Ecto neural progenitor cell (in vitro differentiated cells): ENCODE measurements at places on chromosomes 12 and 14.

DNA sequence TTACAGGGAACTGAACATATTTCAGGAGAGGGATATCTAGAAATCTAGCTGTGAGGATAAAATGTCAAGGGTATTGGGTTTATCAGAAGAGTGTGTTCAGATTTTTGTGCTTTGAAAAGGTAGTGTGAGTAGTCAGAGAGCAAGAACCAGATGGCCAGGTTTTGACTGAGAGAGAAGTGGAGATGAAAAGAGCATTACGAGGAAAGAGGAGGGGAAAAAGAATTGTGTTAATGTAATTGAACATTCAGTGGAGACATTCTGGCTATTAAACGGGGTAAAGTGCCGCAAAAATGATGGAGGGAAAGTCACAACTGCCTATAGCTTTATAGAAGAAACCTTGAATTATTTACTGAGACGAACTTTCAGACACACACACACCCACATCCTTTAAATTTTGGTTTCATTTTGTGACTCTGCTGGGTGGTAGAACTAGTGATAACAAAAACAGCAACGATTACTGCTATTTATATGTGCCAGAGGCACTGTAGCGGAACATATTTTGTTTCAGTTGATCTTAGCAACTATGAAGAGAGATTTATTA lies 213.6 kb downstream of the ERC1 start:
- DNase-seq: no peak

- DNase-seq: no peak
These were observed 58.0 kb upstream of the ELK3 start for GRCh38 chr12:96136161-96136560.

DNA sequence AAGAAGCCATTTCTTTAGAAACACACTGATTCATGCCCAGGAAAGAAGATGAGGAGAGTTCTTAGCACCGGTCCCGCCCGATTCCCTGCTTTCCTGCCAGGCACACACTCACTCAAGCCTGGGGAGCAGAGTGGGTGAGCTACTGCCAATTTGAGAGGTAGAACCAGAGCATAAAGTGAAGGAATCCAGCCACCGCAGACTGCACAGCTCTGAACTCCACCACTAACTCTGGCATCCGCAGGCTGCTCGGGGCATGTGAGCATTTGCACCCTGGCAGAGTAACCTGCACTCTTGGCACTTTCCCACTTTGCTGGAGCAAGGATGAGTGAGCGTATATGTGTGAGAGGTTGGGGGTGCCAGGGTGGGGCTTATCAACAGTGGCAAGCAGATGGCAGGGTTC lies 4.0 kb upstream of the SYNDIG1L start:
- peak; percentile 34 for DNase-seq

DNA sequence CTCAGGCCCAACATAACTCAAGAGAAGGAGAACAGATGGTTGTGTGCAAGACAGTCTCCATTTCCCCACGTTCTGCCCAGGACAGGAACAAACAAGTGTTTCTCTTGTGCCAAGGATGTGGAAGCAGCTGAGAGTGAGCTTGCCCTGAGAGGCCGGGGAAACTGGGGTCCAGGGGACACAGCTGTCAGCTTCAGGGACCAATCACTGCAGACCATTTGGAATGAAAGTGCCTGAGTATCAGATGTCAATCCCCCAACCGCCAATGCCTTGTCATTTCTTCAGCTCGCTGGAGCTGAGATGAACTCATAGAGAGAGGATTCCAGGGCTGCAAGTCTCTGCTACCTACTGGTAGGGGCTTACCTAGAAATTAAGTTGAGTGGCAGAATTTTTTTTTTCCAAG lies 71.9 kb upstream of the METAP2 start:
- peak; percentile 49 for DNase-seq

DNA sequence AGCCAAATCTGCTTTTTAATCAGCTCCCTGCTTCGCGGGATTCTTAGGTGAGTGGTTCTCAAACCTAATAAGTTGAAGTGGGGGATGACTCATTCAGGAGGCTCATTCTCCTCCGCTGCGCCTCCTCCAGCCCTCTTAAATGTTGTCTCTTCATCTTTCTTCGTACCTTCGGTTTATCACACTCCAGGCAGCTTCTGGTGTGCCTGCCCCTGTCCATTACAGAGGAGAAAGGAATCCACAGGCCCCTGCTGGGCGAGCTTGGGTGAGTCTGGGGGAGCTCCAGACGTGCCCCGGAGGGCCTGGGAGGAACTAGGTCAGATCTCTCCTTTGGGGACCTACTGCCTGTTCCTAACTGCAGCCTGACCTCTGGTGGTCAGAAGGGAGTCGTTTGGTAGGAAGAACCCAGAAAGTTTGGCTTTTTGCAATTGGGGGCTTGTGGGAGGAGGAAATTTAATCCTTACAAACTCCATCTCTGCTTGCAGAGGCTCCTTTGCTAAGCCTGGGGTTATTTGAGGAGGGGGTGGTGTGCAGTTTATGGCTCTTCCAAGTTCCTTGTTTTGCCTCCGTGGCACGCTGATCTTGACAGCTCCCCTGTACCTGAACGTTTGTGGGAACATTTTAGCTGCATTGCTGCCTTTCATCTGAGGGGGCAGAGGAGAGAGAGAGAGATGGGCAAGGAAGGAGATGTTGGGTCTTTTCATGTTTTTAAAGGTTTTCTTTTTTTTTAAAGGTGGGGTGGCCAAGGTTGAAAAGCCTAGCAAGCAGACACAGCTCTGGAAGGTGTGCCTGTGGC lies 84.1 kb upstream of the GNG2 start:
- peak; percentile 82 for DNase-seq

GRCh38 chr12:116418551-116418950 lies 140.6 kb upstream of the MAP1LC3B2 start:
- DNase-seq: no peak

- no peak for DNase-seq
These were observed 70.3 kb upstream of the SCN8A start for GRCh38 chr12:51520576-51521325.

DNA sequence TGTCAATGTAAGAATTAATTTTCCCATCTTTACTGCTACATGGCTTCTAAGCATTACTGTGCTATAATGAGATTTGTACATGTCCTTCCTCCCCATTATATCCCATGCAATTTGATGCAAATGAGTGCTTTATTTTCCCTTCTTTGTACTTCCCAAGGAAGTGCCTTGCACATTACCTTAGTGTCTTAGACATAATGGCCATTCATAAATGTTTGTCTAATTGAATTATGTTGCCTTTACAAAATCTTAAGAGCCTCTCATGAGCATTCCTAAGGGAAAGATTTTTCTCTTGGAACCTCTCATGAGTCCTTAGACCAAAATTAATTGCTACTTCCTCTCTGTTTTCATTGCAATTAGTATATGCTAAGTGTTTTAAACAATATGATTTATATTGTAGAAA lies 741.7 kb downstream of the RERGL start:
- DNase-seq: no peak

DNA sequence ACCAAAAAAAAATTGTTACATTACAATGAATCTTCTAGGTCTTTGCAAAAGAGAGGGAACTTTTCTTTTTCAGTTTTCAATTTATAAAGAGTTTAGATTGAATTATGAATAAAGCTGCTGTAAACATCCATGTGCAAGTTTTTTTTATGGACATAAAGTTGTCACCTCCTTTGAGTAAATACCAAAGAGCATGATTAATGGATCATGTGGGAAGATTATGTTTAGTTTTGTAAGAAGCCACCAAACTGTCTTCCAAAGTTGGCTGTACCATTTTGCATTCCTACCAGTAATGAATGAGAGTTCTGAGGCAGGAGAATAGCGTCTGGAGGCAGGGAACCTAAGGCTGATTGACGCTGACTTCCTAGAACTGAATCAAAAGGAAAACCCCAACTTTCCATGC lies 30.2 kb downstream of the LEMD3 start:
- DNase-seq: no peak

DNA sequence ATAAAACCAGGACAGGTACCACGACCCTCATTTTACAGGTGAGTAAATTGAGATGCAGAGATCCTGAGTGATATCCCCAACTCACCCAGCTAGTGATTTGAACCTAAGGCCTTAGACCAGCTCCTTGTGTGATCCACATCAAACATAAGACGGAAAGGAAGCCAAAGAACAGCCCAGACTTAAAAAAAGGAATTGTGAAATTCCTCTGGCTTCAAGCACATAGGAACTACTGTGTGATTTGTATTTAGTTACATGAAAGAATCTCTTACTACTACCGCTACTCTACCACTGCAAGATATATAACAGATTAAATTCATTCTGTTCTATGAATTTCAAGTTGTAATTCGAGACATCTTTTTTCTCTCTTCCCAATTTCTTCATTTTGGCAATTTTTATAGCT lies 10.5 kb downstream of the E2F7 start:
- no peak for DNase-seq

DNA sequence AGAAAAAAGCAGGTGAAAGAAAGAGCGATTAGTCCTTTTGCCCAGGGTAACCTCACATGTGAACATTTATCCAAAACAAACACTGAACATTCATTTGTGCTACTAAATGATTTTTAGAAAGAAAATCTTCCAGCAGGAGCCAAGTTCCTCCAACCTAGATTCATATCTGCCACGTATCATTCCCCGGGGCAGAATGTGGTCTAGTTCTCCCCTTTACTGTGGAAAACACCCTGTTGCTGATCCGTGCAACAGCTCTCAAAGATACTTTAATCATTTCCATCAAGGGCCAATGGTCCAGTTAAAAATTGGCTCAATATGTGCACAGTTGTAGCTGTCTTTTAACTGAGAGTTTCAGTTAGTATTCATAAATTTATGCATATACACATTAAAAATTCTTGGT lies 479.1 kb downstream of the ATP23 start:
- DNase-seq: no peak

DNA sequence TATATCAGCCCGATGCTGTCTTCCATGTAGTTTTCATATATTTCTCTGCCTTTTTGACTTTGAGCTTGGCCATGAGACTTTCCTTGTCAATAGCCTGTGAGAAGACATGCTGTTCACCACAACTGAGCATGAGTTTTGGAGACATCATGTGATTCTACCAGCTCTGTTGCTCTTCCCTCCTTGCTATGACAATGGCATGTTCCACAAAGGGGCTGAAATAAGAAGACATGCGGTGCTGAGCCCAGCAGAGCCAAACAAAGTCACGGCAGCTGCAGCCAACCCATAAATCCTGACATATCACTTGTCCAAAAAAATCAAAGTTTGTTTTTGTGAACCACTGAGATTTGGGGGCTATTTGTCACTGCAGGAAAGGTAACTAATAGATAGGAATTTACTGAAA lies 343.4 kb upstream of the KITLG start:
- DNase-seq: no peak

DNA sequence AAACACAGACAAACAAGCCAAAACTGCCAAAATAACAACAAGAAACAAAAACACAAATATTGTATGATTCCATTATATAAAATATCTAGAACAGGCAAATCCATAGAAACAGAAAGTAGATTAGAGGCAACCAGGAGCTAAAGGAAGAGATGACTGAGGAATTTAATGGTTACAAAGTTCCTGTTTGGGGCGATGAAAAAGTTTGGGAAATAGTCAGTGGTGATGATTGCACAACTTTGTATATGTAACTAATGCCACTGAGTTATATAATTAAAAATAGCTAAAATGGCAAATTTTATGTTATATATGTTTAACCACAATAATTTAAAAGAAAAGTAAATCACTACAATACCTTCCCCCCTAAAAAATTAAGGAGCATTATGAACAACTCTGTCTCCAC lies 24.5 kb downstream of the GNPTAB start:
- no peak for DNase-seq

DNA sequence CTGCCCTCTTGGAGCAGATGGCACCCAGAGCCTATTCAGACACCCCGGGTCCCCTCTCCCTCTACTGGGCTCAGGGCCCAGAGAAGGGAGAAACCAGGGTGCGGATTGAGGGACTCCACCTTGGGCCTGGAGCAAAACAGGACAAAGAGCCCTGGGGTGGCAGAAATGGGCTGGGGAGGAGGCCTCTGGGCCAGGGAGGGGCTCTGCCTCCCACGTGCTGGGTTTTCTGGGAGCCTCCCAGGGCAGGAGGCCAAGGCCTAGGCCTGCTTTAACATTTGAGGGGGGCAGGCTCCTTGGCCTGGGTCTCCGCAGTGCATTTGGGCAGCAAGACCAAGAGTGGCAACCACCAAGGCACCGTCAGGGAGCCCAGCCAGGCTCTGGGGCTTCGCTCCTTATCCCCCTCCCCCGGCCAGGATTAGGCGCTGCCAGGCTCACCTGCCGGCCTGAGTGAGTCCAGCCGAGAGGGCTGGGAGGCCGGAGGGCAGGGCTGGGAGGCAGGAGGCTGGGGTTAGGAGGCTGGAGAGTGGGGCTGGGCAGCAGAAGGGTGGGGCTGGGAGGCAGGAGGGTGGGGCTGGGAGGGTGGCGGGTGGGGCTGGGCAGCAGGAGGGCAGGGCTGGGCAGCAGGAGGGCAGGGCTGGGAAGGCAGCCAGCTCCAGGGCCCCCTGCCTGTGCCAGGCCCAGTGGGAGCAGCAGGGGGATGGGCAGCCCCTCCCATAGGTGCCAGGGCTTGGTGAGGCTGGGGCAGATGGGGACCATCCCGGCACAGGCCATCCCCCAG lies 101.8 kb upstream of the EIF5 start:
- DNase-seq: no peak

DNA sequence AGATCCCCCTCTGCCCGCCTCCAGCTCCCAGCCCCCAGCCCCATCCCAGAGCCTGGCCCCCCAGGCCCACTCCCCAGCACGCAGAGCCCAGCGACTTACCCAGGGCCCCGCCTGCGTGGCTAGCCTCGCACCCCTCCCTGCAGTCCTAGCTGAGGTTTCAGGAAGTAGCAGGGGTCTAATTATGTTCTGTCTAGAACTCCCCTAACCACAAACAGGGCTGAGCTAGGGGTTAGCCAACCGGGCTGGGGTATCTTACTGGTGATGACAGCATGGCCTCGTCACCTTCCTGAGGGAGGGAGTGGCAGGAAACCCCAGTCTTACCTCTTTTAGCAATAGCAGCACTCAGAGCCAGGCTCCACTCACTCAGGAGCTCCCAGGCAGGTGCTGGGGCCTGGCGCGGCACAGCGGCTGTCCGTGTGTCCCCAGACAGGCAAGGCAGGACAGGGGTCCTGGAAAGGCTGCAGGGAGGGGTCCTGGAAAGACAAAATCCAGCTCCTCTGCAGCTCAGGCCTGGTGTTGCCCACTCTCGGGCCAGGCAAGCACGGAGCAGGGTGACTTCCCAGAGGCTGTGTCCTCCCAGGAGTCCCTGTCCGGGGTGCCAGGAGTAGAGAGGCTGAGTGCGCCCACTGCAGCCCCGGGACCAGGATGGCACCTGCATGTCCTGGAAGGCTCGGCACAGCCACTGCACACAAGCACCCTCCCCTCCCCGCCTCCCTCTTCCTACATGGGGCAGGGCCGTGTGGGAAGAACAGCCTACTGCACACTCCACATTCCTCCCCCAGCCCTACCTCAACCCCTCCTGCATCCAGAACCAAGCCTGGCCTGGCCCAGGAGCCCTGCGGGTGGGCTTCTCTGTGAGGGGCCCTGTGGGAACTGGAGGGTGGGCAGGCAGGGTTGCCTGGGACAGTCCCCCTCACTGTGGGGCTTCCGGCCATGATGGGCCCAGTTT lies at the start of gene GPR132:
TSS of gene GPR132 (minus strand) at position 151 of the 949 bp plus-strand sequence. CDS start 10,010 bp downstream, outside the sequence.
- peak; percentile 51 for DNase-seq

GRCh38 chr14:89516173-89516572 lies 99.1 kb upstream of the FOXN3 start:
- no peak for DNase-seq
